ENCODE measurements at places on chromosomes 13 and 19. TPM values are rescaled to one million over a fixed set of nuclear protein-coding genes. Genes with fewer than 3 reads are reported as not detected.

Gene GPR180
- total RNA-seq = 3.1 TPM

DNA sequence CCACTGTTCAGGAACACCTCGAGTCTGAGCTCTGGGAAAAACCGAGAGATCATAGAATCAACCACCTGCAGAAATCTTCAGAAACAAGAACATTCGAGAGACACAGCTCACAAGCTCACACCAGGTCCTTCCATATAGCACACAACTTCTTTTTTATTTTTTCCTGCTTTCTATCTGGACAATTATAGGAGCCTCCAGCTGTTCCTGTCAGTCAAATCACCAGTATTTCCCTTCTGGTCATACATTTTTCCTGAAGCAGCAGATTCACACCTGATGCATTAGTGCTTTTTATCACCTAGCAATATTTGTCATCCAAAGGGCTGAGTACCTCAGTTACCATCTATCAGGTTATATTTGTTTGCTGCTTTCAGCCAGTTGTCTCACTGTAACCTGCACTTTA lies 323.5 kb downstream of the FOXO1 start:
- DNase-seq = no peak

DNA sequence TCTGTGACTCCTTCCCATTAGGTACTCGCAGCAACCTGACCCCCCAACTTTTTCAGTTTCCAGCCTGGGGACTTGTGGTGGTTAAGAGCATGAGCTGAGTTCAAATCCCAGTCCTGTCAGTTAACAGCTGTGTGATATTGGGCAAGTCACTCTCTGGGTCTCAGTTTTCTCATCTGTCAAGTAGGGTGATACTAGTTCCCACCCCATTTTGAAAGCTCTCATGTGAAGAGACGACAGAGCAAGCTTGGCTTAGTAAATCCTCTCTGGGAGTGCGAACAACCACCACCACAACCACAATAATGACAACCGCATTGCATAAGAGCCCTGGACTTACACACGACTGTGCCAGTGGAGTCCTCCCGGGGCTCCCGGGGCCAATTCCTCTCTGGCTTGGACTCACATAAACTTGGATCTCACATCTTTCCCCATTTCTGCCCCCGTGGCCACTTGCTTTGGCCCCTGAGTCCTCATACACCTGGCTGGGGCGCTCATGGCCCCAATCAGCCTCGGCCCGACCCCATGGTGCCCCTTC lies 454 bp downstream of the BLVRB start:
- DNase-seq = no peak

DNA sequence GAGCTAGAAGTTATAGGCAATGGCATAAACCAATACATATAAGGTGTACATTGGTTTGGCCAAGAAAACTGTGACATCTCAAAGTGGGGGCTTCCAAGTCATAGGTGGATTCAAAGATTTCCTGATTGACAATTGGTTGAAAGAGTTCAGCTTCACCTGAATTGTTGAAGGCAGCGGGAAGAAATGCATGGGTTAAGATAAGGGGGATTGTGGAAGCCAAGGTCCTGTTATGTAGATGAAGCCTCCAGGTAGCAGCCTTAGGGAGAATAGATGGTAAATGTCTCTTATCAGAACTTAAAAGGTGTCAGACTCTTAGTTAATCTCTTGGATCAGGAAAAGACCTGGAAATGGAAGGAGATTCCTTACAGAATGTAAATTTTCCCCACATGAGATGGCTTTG lies 26.0 kb downstream of the ATP8A2 start:
- no peak for DNase-seq

- no peak for DNase-seq
Observed at GRCh38 chr13:106351251-106351650, 184.2 kb downstream of the EFNB2 start.

- no peak for DNase-seq
Observed at GRCh38 chr13:20550799-20551198, 16.2 kb upstream of the IFT88 start.

Gene NR1H2
- total RNA-seq = 77.5 TPM

GRCh38 chr19:15107061-15108010 lies at the start of gene SYDE1:
TSS of gene SYDE1 (plus strand) at chr19:15107401. CDS start at chr19:15107434, 33 bp downstream.
- DNase-seq = peak; percentile 42

DNA sequence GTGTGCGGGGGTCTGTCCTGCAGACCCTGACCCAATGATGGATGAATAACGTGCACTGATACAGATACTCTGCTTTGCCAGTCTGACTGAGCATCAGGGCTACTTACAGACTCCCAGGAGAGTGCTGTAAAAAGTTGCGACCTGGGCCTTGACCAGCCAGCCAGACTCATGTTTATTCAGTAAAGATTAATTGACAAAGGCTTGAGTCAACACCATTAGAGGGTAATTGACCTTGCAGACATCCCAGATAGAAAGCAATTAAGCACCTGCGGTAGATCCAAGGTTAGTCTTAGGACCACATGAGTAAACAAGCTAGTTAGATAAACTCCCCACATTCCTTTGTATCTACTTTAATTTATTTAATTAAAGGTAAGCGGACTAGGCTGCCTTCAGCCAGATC lies 10.4 kb downstream of the NUDT19 start:
- DNase-seq = no peak

- no peak for DNase-seq
Observed at GRCh38 chr19:33587150-33587549, 34.6 kb upstream of the CHST8 start.

- no peak for DNase-seq
Observed at GRCh38 chr13:34822650-34823049, 119.4 kb upstream of the NBEA start.

- peak; percentile 67 for DNase-seq
Observed at GRCh38 chr19:14347999-14348889, 33.0 kb upstream of the ADGRE5 start.

- DNase-seq = no peak
Observed at GRCh38 chr19:19170873-19171672, 1.0 kb upstream of the MEF2B start.

DNA sequence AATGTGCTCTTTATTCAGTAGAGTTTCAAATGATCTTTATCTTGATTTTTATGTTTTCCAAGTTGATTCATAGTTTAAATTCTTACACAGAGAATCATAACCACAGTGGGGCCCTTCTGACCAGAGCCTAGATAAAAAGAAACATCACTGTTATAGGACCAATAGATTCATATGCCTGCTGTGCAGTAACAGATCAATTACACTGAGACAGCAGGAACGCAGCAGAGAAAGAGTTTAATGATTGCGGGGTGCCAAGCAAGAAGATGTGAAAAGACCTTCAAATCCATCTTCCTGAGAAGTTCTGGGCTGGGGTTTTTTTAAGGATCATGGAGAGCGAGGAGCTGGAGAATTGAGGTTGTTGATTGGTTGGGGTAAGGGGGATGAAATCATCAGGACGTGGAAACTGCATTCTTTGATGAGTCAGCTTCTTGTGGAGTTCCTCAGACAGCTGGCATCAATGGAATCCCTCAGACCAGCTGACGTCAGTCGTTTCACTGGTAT lies 346.6 kb downstream of the TBC1D4 start:
- no peak for DNase-seq

DNA sequence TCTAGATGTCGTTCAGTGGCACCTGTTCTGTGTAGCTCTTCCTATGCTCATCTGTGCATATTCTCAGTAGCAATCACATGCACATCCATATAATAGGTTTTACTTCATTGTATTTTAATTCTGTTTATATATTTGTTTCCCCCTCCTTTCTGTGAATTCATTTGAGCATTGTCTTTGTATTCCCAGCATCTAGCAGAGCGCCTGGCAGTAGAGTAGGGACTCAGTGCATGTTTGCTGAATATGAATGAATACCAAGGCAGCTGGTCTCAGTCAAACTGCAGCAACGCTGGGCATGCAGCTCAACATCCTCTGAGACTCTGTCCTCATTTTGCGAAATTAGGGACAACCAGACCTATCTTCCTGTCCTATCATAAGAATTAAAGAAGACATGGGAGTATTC lies 330.1 kb downstream of the SPRY2 start:
- DNase-seq = no peak

GRCh38 chr13:21673539-21673788 lies 2.6 kb downstream of the FGF9 start:
- DNase-seq = no peak

- no peak for DNase-seq
Observed at GRCh38 chr13:76646946-76647345, 239.3 kb downstream of the KCTD12 start.

- DNase-seq = peak; percentile 40
Observed at GRCh38 chr19:29260477-29261317, 47.7 kb upstream of the UQCRFS1 start.

DNA sequence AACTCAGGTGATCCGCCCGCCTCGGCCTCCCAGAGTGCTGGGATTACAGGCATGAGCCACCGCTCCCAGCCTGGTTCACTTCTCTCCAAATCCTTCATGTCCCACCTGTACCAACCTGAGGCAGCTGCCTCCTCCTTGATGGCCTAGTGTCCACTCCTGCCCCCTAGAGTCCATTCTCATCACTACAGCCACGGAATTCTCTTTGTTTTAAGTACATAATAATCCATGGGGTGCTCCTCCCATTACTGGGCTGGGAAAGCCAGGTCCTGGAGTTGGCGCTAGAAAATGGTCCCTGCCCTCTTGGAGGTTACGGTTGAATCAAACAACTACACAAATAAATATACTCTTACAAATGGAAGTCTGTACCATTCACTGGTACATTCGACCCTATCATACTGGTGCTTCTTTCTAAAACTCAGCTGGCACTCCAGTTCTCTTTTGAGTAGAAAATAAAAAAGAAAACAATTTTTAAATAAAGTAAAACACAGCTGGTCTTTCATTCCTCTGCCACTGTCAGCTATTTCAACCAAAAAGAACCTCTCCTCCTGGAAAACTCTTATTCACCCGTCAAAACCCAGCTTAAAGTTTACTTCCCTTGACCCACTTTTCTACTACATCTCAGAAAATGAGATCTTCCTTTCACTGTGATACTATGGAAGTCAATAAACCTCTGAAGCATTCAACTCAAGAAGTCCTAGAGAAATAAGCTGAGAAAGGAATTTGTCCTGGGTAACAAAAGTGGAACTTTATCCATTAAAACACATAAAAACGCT lies 22.4 kb upstream of the ARHGEF18 start:
- no peak for DNase-seq

DNA sequence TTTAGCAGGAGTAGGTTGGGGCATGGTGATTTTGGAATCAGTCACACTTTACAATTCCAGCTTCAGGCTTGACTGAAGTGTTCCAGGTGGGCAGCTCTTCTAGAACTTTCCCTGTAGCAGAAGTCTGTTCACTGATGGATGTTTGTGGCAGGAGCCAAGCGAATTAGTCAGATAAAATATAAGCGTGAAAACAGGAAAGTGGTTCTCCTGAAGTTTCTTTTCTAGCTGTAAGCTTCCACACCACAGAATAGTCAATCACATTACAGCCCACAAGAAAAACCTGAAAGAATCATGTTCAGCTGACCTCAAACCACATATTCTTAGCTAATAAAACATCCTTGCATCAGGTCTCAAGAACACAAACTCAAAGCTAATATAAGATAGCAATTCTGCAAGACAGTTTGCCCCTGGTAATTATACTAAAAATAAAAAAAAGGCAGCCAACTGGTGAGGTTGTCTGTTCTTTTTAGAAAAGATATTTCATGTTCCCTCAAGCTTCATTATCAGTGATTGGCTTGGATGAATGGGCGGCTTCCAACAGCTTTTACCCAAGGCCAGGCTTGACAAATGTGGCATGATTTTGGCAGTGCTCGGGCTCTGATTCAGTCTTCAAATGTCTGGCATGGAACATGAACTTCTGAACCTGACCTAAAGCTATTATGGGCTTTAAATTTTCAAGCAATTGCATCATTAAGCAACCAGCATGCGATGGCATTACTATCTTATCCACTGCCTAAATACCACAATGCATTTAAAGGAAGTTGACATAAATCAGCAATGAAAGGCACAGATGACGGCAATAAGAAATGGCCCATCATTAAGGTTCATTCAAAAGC lies 136.8 kb downstream of the DCLK1 start:
- no peak for DNase-seq

- peak; percentile 71 for DNase-seq
Observed at GRCh38 chr13:20136781-20137703, 23.8 kb downstream of the GJA3 start.

DNA sequence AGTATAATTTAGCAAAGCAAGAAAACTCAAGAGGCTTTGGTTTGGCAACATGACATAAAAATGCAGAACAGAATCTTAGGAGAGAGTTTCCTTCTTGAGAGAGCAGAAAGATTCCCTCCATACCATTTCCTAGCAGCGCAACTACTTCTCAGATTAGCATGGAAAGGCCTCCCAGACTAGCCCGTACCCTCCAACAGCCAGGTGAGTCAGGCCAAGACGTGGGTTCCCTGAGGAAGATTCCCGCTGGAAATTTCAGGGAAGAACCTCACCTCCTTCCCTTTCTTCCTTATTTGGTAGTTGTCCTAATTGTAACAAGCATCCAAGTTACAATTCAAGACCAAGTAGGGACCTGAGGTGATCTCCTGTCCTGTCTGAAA lies 12.3 kb downstream of the COL4A2 start:
- DNase-seq = no peak

Gene TNNT1
- total RNA-seq = 48.8 TPM

- no peak for DNase-seq
Observed at GRCh38 chr19:58545286-58546018, 1.6 kb downstream of the TRIM28 start.

GRCh38 chr13:94703721-94704314 lies 8.5 kb downstream of the SOX21 start:
- DNase-seq = no peak

- no peak for DNase-seq
Observed at GRCh38 chr19:41589371-41589770, 13.4 kb downstream of the CEACAM21 start.

- no peak for DNase-seq
Observed at GRCh38 chr13:65236841-65237418, 1993.2 kb downstream of the PCDH9 start.

DNA sequence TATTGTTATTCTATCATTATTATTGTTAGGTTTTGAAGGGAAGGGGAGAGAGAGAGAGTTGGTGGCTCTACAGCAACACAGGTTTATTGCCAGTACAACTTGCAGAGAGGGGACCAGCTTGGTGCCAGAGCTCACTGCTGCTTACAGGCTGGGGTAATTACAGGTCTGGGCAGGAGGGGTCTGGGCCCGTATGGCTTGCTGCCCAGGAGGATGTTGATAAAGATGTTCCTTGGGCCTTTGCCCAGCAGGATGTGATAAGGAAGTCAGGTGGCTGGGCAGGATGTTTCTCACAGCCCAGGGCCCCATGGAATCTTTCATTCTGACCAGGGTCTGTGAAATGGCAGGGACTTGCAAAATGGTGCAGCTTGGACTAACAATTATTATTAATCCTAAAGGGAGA lies 64.2 kb upstream of the ZNF599 start:
- no peak for DNase-seq

GRCh38 chr13:41916173-41916954 lies 44.5 kb downstream of the VWA8 start:
- no peak for DNase-seq

Gene ZNF136
- 4.3 TPM for total RNA-seq

DNA sequence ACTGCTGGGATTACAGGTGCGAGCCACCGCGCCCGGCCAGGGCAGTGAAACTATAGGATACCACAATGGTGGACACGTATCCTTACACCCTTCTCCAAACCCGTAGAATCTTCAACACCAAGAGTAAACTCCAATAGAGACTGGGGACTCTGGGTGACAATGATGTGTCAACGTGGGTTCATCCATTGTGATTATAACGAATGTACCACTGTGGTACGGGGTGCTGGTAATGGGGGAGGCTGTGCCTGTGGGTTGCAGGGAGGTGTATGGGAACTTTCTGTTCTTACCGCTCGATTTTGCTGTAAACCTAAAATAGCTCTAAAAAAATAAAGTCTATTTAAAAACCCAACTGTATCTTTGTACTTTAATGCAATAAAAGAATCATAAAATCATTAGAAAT lies 11.6 kb downstream of the GNG7 start:
- DNase-seq = no peak

- no peak for DNase-seq
Observed at GRCh38 chr19:18601875-18602274, 4.7 kb downstream of the CRLF1 start.
